ENCODE measurements at places on chromosomes 11 and 22.

DNA sequence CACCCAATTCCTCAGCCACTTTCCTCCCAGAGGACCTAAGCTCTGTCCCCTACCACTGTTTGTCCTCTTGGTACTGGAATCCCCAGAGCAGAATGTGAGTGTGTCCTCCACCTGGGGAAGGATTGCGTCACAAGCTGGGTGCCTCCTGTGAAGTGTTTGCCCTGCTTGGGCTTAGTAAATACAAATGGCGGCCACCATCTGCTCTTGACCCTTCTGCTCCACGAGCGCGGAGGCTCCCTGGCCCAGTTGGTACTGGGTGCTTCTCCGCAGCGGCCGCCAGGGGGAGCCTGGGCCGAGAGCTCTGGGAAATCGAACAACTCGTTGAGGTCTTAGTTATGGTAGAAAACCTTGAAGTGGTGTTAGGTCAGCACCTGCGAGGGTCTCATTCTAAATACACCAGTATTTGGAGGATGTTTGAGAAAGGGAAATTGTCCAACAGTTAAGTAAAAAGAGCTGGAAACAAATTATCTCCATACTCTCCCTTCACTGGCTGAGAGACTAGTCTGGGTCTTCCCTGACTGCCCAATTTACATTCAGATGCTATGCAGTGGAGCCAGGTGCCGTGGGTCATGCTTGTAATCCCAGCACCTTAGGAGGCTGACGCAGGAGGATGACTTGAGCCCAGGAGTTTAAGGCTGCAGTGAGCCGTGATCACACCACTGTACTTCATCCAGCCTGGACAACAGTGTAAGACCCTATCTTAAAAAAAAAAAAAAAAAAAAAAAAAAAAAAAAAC, 74.6 kb upstream of the TEAD1 start:
- peak; percentile 76 for DNase-seq

DNA sequence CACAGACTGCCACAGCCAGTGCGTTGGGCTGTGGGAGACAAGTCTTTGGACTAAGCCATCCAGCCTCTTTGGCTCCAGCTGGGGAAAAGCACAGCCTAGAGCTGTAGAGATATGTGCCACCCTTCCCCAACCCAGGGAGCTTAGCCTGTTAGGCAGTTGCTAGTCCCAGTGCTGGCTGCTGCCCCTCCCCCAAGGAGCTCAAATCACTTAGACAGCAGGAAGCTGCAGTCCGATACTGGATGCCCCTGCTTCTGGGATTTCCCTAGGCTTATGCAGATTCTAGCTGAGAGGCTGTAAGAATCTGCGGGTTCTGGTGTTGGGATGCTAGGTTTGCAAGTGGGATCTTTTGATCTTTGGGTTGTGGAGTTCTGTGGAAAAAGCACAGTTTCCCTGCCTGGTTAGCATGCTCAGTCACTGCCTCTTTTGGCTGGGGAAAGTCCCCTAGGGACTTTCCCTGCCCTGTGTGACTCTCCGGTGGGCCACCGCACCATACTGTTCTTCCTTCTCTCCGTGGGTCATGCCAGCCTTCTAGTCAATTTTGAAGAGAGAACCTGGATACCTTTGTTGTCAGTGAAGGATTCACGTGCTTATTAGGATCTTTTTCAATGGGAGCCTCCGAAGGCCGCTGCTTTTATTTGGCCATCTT, 792.0 kb downstream of the KCNA4 start:
- DNase-seq, result no peak

GRCh38 chr11:64650923-64651523, 60.0 kb downstream of the SLC22A12 start:
- DNase-seq, result no peak

GRCh38 chr11:2883979-2884815, 1.4 kb downstream of the CDKN1C start:
- DNase-seq, result peak; percentile 56

GRCh38 chr11:106706355-106706754, 311.9 kb downstream of the GUCY1A2 start:
- DNase-seq, result no peak

- no peak for DNase-seq
Measured at GRCh38 chr11:117544130-117544800, 216.6 kb downstream of the CEP164 start.

DNA sequence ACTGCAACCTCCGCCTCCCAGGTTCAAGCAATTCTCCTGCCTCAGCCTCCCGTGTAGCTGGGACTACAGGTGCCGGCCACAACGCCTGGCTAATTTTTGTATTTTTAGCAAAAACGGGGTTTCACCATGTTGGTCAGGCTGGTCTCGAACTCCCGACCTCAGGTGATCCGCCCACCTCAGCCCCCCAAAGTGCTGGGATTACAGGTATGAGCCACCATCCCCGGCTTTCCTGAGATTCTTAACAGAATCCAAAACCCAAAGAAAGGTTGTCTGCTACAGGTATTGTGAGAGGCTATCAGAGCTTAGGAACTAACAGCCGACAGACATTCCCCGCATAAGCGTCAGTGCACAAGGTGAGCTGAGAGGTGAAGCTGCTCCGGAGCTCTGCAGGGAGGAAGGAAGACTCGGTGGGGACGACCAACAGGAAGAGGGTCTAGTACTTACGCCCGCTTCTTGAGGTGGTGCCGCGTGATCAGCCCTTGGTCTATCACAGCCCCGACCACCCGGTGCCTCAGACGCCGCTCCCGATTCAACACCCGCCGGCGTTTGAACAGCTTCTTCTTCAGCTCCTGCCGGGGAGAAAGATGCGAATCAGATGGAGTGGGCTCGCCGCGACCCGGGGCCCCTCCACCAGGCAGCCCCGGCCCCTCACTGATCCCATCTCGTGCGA, 470 bp downstream of the C11orf98 start:
- peak; percentile 70 for DNase-seq

DNA sequence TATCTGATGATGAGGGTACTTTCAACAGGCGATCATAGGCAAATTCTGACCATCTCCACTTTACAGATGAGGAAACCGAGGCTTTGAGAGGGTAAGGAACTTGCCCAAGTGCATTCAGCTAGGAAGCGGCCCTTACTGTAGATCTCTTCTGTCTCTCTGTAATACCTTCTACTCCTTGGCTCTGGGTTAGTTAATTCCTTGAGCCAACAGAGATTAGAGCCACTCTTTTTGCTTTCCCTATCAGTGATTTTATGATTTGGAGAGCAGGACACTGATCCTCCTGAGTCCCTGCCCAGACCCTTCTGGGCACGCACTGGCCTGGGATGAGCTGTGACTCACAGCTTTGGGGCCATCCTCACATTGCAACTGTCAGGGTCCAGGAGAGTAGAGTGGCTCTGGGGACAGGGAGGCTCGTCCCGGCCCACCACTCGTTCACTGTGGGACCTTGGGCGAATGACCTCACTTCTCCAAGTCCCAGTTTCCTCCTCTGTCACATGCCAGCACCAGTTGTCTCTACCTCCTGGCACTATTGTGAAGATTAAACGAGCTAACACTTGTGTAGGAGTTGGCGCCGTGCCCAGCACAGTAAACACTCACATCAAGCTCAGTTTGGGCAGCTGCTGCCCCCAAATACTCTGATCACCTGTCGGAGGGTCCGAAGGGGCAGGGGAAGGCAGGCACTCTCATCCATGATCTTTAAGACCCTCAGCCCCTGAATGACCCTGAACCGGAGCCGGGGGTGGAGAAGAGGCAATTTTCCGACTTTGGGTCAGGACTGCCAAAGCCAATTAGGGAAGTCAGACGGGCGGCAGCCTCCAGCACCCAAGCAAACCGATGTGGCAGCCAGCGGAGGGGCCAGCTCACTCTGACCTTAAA, 235.0 kb downstream of the MIAT start:
- DNase-seq, result peak; percentile 51

DNA sequence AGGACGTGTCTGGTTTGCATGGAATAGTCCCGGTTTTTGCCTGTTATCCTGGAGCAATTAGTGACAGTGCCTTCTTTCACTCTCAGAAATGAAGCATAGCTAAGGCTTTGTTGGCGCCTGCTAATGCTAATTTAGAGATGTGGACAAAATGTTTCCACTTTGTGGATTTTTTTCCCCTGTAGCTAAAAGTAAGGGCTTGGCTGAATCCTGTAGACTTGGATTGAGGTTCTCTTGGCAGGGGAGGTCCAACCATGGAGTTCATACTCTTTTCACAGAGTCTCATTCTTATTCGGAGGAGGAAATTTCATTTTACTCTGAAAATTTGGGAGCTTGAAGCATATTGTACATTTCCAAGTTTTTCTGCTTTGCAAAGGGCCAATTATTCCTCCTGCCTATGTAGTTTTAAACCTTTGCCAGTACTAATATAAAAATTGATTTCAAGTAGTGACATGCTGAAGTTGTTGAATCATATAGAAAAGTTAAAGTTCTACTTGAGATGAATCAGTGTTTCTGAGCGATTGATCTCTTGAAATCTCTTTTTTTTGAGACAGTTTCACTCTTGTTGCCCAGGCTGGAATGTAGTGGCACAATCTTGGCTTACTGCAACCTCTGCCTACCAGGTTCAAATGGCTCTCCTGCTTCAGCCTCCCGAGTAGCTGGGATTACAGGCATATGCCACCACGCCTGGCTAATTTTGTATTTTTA, 20.0 kb downstream of the PPFIA1 start:
- no peak for DNase-seq

DNA sequence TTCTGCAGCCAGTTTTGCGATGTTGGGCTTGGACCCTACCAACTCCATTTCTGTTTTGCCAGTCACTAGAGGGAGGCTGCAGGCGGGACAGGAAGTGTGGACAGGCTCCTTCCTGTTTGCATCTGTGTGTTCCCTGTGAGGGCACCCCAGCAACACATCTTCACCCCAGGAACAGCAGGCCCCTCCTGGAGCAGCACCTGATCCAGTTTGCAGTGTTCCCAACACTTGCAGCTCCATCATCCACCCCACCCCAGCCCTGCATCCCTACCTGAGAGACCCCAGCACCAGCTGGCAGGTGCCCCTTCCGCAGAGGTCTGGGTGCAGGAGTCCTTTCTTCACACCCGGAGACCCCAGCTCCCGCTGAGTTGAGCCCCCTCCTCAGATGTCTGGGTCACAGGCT, 7.4 kb upstream of the VSIG10L2 start:
- DNase-seq, result no peak

- DNase-seq, result no peak
Measured at GRCh38 chr22:43974028-43974545, 18.8 kb downstream of the SAMM50 start.

DNA sequence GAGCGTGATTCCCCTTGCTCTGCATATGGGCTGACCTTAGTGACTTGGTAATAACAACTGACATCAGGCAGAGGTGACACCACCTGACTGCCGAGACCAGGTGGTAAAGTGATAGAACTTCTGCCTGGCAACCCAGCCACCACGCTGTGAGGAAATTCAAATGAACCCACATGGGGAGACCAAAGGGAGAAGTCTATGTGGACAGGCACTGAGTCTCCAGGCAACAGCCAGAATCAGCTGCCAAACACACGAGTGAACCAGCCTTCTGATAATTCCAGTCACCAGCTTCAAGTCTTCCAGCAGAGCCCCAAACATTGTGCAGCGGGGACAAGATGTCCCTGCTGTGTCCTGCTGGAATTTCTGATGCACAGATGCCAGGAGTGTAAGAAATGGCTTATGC, 29.7 kb downstream of the SPATA19 start:
- DNase-seq, result peak; percentile 46

- no peak for DNase-seq
Measured at GRCh38 chr22:20479612-20480196, 15.9 kb downstream of the KLHL22 start.

DNA sequence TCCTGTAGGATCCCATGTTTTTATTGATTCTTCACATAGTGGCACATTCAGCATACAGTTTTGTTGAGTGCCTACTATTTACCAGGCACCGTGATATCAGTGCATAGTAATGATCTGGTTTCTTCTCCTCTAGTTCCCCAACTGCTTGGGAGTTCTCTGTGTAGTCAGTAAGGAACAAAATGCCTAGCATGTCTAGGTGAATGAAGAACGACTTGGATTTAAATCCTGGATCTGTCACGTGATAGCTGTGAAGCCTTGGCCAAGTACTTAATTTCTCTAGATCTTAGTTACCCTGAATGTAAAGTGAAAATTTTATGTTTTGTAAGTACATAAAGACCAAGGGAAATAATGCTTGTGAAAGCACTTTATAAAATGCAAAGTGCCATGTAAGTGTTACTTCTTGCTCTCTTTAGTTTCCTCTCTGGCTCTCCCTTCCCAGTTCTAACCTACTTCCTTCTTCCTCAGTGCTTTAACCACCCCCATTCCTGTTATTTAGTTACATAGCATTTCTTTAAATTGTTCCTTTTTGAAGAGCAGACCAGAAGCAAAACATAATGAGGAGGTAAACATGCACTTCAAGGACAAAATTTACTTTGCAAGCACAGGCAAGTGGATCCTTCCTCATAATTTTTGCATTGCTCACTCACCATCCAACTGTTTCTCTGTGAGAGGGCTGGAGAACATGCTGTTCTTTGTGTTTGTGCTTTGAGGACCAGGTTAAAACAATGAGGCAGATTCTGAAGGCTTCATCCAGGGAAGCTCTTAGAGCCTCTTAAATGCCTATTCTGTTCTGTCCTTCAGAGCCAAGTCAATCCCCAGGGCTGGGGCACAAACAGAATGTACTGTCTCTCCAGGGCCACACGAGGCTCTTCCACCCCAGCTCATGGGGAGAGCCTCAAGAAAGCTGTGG, 353.9 kb upstream of the TENM4 start:
- DNase-seq, result no peak

- DNase-seq, result no peak
Measured at GRCh38 chr11:94068764-94069163, 47.6 kb downstream of the HEPHL1 start.

DNA sequence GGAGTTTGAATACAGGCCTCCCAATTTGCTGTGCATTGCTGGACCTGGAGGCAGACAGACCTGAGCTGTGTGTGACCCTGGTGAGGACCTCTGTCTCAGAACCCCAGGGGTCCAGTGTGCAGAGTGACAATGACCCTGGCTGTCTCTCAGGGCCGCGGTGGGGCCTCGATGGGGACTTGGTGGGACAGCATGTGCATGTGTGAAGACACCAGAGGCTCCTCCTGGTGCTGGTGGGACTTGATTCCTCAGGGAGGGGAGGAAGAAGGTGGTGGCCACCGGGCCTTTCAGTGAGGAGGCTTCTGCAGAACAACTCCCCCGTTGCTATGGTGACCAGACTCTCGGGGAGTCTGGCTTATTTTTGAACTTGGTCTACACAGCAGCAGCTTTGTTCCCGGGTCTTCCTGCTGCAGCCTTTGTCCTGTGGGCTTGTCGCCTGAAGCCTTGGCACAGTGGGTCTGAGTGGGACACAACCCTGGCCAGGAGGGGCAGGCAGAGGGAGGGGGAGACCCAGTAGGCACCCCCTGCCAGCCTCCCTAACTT, 35.3 kb downstream of the MCM5 start:
- DNase-seq, result no peak

GRCh38 chr11:72781063-72781312, 12.9 kb downstream of the STARD10 start:
- peak; percentile 82 for DNase-seq

DNA sequence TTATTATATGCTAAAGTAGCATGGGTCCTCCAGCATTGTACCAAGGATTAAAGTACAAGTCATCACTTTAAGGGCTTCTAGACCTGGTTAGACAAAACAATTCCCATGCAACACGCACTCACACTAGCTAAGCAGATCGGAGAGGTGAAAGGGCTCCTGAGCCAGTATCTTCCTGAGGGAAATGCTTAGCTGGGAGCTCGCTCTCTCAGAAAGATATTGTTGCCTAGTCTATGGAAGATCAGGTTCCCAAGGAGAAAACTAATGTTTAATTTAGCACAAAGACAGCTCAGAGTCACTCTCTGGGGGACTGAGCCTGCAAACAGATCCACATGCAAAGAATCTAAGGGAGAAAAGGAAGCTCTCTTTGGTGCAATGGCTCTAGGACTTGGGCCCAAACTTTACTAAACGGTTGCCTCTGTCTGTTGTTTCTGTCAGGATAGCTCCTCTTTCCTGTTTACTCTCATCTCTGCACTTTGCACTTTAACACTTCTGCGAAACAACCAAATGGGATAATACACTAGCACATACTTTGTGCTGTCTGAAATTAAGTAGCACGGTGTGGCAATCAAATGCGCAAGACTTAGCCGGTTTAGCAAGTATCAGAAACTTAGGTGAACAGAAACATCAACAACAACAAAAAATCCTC, 10.7 kb downstream of the MAML2 start:
- DNase-seq, result no peak

Measured in body of pancreas (tissue), 4 donors.